RPMI8226 (cell line): ENCODE measurements at places on chromosomes 2 and 18.

DNA sequence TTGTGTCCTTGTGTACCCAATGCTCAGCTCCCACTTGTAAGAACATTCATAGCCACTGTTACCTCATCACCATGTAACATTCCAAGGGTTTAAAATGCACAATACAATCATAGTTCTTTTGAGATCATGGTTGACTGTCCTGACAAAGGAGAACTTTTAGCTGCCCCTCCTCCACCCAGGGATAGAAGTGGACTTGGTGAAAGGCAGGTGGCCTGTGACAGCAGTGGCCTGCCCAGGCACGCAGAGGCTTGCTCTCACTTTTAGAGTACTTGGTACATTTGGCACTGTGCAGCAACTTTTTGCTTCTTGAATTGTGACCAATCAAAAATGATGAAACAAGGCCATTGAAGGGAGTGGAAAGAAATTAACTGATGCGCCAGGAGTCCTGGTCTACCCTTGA lies 108.7 kb downstream of the ANKRD44 start:
- no peak for DNase-seq

GRCh38 chr18:37403100-37403781 lies 162.4 kb downstream of the CELF4 start:
- DNase-seq: peak; percentile 49

- no peak for DNase-seq
These were observed 134.8 kb downstream of the SH3BP4 start for GRCh38 chr2:235086481-235087184.

- DNase-seq: no peak
These were observed 147.4 kb downstream of the ZEB2 start for GRCh38 chr2:144372410-144373080.

DNA sequence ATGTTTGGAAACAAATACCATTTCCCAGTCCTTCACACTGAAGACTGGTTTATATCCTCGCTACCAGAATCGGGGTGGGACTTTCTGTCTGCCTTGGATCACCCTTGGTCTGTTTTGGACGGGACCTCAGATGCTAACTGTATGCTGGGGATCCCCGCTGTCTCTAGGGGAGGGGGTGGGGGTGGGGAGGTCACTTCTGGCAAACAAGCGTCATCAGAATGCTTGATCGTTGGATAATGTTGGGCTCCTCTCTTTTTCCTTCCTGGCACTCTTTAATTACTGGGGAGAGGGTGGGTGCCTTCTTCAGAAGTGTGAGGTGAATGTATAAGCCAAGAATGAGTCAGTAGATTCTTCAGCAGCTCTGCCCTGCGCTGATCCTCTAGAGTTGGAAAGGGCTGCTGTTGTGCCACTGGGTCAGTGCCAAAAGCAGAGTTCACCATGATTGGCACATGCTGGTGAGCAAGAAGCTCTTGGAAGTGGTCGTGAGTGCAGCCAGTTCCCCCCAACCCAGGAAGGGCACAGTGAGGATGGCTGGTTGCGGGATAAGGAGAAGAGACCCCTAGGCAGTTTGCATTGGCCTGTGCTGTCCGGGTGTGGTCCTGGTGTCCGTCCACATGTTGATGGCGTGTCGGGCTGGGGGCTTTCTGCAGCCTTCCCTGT lies 32.2 kb downstream of the DGKD start:
- DNase-seq: no peak

DNA sequence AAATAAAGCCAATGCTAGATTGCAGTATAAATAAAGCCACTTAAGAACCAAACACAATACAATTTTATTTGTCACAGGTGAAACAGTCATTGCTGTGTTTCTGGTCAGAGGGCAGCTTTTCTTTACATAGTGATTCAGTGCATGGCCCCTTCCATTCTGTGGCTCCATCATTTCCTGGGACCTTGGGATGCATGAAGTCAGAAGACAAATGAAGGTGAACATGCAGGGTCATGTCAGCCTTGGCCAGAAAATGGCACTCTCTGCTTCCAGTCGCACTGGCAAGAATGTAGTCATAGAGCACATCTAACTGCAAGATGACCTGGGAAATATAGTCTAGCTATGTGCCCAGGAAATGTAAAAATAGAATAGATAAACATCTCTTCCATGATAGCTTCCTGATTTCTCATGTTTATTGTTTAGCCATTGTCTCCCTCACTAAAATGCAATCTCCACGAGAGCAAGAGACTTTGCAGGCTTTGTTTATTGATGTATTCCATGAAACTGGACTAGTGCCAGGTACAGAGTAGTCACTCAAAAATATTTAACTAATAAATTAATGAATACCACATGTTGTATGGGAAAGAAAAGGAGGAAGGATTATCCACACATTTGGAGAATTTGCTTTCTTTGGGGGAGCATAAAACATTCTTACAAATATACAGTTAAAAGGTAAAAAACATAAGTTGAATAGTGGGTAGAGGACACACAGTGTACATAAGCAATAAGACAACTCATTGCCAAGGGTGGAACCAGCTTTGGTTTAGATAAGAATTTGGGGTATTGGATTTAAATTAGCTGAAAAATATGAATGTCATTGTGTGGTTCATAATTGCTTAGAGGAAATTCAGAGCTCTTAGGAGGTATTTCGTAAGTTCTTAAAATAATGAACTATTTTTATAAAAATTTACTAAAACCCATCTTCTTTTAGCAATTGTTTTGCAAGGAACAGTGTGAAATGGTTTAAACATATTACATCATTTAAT lies 343.8 kb downstream of the PID1 start:
- no peak for DNase-seq

- DNase-seq: no peak
These were observed 95.1 kb upstream of the XPO1 start for GRCh38 chr2:61633250-61633649.

GRCh38 chr2:150036622-150037021 lies 449.0 kb upstream of the MMADHC start:
- no peak for DNase-seq

GRCh38 chr2:202061695-202062094 lies 11.4 kb upstream of the KIAA2012 start:
- DNase-seq: no peak

GRCh38 chr2:144922519-144922918 lies 402.6 kb upstream of the ZEB2 start:
- DNase-seq: no peak

- DNase-seq: no peak
These were observed 10.7 kb upstream of the GBX2 start for GRCh38 chr2:236178890-236179235.

DNA sequence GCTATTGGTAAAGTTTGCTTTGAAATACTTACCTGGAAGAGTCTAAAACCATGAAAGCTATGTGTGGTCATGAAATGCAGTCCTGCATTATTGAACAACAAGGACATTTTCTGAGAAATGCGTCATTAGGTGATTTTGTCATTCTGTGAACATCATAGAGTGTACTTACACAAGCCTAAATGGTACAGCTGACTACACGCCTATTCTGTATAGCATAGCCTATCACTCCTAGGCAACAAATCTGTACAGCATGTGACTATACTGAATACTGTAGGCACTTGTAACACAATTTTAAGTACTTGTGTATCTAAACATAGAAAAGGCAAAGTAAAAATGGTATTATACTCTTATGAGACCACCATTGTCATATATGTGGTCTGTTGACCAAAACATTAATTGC lies 8.1 kb downstream of the FAM171B start:
- no peak for DNase-seq

DNA sequence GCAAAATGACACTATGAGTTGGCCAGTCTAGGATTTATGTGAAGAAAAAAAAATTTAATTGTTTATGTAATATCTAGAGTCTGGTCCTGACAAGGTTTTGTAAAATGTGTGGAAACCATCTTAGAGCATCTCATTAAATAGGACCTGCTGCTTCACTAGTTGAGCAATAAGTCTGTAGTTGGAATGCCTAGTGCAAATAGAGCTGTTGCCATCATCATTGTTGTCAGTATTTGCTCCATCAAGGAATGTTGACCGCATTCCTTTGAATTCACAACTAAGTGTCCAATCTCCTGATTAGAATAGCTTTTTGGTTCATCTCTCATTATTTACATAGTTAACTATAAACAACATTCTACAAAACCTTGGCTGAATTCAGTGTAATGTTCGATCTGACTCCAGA lies 32.2 kb upstream of the RPE start:
- no peak for DNase-seq

DNA sequence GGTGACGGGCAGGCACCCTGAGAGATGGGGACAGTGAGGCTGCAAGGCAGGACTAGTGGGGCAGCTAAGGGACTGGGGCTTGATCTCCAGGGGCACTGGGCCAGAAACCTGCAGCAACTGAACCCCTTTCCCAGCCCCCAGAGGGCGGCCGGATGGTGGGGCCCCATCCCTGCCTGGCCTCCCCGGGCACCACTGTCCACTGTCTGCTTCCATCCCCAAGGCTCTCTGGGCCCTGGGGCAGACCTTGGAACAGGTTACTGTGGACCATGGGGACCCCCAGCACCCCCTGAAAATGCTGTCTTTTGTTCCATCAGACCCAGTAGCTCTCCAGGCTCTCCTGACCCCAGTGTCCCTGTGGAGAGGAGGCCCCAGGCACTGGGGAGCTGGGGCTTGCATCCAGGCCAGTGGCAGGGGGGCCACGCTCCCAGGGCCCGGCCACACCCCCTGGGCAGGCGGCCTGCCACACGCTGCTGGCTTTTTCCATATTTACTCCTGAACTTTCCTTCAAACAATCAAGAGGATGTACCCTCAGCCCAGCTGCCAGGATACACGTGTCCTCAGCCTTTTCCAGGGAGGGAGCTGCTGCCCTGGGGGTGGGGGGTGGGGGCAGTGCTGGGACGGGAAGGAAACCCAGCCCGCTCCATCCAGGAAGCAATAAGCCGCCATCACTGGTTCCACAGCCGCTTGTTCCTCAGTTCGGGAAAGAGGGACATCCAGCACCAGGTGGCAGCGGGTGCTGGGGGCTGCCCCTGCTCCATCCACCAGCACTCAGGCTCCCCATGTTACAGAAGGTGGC lies 102.3 kb upstream of the ODC1 start:
- DNase-seq: no peak

DNA sequence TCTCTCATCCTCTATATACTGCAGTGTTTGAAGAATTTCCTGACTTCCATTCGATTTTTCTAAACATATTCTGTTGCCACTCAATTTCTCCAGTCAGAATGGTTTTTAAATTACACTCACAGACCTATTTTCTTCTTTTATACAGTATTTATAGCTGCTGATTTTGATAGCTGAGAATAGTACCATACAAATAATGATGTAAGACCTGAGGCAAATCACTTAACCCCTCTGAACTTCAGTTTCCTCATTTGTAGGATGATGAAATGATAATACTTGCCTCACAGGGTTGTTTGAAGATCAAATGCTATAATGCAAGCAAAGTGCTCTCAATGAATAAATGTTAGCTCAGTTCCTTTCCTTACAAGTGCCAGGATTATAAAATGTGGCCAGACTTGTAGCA lies 241.8 kb downstream of the CPS1 start:
- no peak for DNase-seq

GRCh38 chr2:190717306-190717705 lies 68.4 kb downstream of the NAB1 start:
- no peak for DNase-seq

GRCh38 chr2:154710685-154711084 lies 12.2 kb downstream of the KCNJ3 start:
- DNase-seq: no peak

DNA sequence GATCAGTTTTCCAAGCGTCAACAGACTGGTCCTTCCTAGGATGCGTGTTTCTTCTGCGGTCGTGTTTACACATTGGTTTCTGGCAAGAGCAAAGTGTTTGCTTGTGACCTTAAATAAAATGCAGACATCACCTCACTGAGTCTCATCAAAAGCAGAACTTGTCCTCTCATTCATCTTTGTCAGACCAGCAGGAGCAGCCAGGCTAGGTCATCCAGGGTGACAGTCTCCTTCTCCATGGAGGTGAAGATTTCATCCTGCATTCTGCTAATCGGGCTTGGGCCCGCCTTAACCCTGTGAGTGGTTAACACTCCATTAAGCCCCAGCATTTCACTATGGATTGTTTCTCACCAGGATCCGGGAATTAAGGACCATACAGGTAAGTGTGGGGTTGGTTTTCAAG lies 64.2 kb upstream of the PID1 start:
- no peak for DNase-seq

- DNase-seq: no peak
These were observed 62.0 kb downstream of the MTCL1 start for GRCh38 chr18:8767340-8767739.

- DNase-seq: no peak
These were observed 485.2 kb upstream of the SALL3 start for GRCh38 chr18:78494204-78495085.

GRCh38 chr18:77316008-77316407 lies 66.4 kb downstream of the GALR1 start:
- DNase-seq: no peak

GRCh38 chr2:217794133-217794986 lies 208.4 kb downstream of the TNS1 start:
- DNase-seq: no peak

DNA sequence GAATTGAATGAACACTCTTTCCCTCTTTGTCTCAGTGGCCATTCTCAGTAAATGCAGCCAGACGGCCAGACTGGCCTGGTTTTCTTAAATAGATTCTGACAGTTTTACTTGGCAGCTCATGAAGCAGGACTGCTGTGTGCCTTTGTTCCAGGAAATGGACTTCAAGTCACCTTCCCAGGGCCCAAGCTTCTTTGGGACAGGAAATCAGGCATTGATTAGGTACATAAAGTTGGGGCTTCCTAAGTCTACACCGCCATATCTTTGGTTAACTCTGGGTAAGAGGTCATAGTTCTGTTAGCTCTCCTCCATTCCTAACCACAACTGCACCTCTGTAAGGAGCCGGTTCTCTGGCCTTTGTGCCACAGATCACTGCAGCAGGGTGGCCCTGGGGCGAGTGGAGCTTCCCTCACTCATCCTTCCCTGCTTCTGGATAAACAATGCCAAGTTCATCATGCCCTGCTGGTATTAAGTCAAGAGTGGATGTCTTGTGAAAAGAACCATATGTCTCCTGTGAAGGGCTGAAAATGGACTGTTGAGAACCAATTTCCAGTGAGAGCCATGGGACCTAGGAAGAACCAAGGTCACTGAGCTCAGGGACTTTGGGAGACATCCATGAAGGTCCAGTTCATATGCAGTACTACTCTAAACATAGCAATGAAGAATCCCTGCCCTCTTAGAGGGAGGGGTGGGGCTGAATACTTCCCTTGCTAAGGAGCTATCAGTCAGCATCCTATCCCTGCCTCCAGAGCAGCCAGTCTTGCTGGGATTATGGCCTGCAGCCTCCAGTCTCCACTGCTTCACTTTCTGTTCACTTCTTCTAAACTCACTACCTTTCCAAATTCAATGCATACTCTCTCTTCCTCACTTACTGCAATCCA lies 122.6 kb upstream of the XPO1 start:
- no peak for DNase-seq

GRCh38 chr2:44004735-44005602 lies 9.2 kb upstream of the LRPPRC start:
- DNase-seq: no peak

GRCh38 chr2:24793761-24794435 lies 673 bp downstream of the CENPO start:
- peak; percentile 20 for DNase-seq
